Muscle of leg (tissue), 16 donors: ENCODE measurements at places on chromosomes 4 and X. TPM values are rescaled to one million over a fixed set of nuclear protein-coding genes. Genes with fewer than 3 reads are reported as not detected.

Gene FUNDC1
- total RNA-seq = 15.0 TPM

Gene UTP3
- total RNA-seq = 10.7 TPM

Gene CFAP99
- total RNA-seq = not detected

DNA sequence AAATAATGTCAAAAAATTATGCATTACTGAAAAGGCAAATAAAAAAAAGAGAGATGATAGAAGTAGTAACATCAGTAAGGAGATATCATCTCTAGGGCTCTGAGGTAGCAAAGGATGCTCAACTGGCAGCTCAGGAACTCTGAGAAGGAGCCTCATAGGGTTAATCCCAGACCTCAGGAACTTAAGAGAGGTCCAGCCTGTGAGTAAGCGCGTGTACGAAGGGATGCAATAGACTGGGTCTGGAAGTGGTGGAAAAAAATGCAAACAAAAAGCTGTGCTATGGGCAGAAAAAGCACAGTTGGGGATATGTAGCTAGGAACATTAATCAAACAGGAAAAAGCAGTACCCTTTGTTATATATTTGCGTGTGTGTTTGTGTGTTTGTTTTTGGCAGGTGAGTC is 282.0 kb downstream of the GALNTL6 start:
- H3K4me3 ChIP-seq = no peak overlapping the region
- no peak overlapping the region for H3K27ac ChIP-seq
- no peaks in the 10 kb centered on the region for H3K27me3 ChIP-seq

DNA sequence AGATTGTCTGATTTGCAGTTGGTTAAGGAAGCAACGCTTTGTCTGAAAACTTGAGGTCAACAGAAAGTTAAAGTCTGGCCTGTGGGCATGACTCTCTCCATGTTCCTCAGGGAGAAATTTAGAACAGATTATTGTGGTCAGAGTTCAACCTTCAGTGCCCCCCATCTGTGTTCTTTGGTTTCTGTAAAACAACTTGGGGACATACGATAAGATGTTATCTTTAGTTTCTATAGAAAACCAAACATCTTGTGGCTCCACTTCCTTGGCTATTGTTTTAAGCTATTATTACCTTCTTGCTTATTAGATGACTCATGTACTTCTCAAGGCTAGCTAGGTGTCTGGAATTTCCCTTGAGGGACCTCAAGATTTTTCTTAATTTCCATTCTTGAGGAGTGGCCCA is 507.7 kb downstream of the PDHA2 start:
- no peaks in the 10 kb centered on the region for H3K36me3 ChIP-seq
- H3K27me3 ChIP-seq = no peaks in the 10 kb centered on the region
- H3K4me1 ChIP-seq = no peaks in the 10 kb centered on the region
- H3K4me3 ChIP-seq = no peak overlapping the region
- no peak overlapping the region for H3K27ac ChIP-seq

DNA sequence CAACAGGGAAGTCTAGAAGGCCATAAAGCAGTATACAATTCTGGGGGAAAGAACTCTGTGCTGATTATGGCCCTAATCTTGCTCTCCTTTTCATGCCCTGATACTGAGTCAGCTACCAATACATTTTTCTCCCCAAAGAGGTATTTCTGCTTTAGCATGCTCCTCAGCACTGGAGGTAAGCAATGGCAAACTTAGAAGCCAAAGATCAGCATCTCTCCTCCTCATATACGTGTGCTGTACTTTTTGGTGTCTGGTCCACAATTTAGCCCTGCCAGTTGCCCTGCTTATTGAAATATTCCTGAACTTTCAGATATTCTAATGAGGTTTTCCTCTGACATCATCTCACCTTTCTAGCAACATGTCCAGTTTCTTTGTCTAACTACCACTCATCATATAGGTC is 226.2 kb downstream of the FSTL5 start:
- H3K27ac ChIP-seq = no peak overlapping the region
- no peaks in the 10 kb centered on the region for H3K4me1 ChIP-seq
- no peaks in the 10 kb centered on the region for H3K27me3 ChIP-seq
- no peak for DNase-seq
- H3K36me3 ChIP-seq = no peaks in the 10 kb centered on the region

DNA sequence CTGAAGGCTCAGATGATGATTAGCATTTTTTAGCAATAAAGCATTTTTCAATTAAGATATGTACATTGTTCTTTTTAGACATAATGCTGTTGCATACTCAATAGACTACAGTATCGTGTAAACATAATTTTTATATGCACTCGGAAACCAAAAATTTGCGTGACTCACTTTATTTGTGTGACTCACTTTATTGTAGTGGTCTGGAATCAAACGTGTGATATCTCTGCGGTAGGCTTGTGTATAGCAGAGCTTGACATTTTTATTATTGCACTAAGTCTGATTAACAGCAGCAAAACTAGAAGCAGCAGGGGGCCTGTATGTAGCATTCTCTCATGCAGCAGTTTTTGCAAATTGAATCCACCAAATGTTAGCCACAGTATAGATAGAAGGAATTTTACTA is 119.1 kb upstream of the PRDX4 start:
- H3K27ac ChIP-seq = no peak overlapping the region
- H3K4me3 ChIP-seq = no peak overlapping the region
- H3K27me3 ChIP-seq = peaks cover 2% of the 10 kb centered on the region
- H3K36me3 ChIP-seq = no peaks in the 10 kb centered on the region
- no peak for DNase-seq
- H3K4me1 ChIP-seq = no peaks in the 10 kb centered on the region

GRCh38 chrX:63503541-63503940 is 152.4 kb upstream of the SPIN4 start:
- H3K27me3 ChIP-seq = no peaks in the 10 kb centered on the region
- H3K27ac ChIP-seq = no peak overlapping the region
- H3K36me3 ChIP-seq = no peaks in the 10 kb centered on the region
- H3K4me1 ChIP-seq = no peaks in the 10 kb centered on the region
- no peak overlapping the region for H3K4me3 ChIP-seq
- DNase-seq = no peak

- DNase-seq = no peak
- H3K4me1 ChIP-seq = no peaks in the 10 kb centered on the region
- H3K27ac ChIP-seq = no peak overlapping the region
- H3K36me3 ChIP-seq = no peaks in the 10 kb centered on the region
These were observed 37.0 kb upstream of the SHISA3 start for GRCh38 chr4:42360256-42360669.

- no peak for DNase-seq
- H3K4me3 ChIP-seq = no peak overlapping the region
- peaks cover 6% of the 10 kb centered on the region for H3K27me3 ChIP-seq
- no peaks in the 10 kb centered on the region for H3K36me3 ChIP-seq
- H3K4me1 ChIP-seq = peaks cover 12% of the 10 kb centered on the region
- no peak overlapping the region for H3K27ac ChIP-seq
These were observed 91.3 kb upstream of the KLHL13 start for GRCh38 chrX:118207831-118208453.

DNA sequence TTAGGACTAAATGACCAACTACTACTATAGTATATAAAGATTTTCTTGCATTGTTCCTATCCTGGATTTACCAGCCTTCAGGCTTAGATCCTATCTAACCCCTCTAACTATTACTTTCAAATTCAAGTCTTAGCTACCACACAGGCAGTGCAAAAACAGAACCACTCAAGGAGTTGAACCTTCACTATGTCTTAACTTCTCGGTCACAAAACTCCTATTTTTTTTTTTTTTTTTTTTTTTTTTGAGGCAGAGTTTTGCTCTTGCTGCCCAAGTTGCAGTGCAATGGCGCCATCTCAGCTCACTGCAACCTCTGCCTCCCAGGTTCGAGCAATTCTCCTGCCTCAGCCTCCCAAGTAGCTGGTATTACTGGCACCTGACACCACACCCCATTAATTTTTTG is 6.3 kb upstream of the FAM200B start:
- no peak overlapping the region for H3K4me3 ChIP-seq
- H3K27me3 ChIP-seq = no peaks in the 10 kb centered on the region
- DNase-seq = no peak
- H3K27ac ChIP-seq = no peak overlapping the region
- H3K4me1 ChIP-seq = no peaks in the 10 kb centered on the region
